GM04503 (cell line): ENCODE measurements at places on chromosomes 7 and 10.

GRCh38 chr10:55400075-55400849 is 599.2 kb upstream of the PCDH15 start:
- DNase-seq: no peak

GRCh38 chr7:152615031-152615741 is 60.8 kb downstream of the XRCC2 start:
- DNase-seq: no peak

DNA sequence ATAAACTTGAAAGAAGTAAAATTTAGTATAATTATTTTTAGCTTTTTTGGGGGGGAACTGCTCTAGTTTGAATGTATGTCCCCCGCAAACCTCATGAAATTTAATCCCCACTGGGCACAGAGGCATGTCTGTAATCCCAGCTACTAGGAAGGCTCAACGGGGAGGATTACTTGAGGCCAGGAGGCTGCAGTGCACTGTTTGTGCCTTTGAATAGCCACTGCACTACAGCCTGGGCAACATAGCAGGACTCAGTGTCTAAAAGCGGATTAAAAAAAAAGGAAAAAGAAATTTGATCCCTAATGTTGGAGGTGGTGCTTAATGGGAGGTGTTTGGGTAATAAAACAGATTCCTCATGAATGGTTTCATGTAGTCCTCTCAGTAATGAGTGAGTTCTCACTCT is 43.1 kb upstream of the PHF14 start:
- no peak for DNase-seq

GRCh38 chr10:32412499-32412853 is 33.5 kb upstream of the CCDC7 start:
- no peak for DNase-seq

- no peak for DNase-seq
Observed at GRCh38 chr7:276230-276835, 13.6 kb upstream of the FOXL3 start.

DNA sequence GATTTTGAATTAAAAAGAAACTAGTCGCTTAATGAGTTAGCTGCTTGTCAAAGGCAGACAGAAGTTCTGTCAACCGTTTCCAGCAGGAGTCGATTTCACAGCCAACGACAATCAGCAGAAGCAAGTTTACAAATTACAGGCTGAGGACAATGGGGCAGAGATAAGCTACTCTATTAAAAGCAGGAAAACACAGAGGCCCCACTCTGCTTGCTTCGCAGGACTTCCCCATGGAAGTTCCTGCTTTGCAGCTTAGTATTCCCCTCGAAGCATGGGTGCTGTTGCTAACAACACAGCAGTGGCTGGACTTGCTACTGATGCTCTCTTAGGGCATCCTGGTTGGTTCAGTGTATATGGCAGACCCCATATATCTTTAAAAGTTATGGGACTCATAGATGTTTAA is 50.8 kb upstream of the KLF6 start:
- no peak for DNase-seq

DNA sequence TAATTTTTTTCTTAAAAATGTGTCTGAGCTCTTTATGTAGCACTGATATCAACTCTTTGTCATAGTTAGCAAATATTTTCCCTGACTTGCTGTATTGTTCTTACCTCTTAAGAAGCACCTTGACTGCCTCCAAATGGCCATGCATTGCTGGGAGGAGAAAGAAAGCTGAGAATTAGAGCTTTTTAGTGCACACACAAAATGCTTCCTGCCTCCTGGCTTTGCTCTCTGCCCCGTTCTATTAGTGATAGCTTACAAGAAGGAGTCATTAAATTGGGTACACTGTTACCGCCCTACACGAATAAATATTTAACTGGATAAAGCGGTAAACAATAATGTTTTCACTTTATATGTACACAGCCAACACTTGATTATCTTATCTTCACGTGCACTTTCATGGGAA is 4.1 kb downstream of the ANKRD16 start:
- DNase-seq: no peak

DNA sequence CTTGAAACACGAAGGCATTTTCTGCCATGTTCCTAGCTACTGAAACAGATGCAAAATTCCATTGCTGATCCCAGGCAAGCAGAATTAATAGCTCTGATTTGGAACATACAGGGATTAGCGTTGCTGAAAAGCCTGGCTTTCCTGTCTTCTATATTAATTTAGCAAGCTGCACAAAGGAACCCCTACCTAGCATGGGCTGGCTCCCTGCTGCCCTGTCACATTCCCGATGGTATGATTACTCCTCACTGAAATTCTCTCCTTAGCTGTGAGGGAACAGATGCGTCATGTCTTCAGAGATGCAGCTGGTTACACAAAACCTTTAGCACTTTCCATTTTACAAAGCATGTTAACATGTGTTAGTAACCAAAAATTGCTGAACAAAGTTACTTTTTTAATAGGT is 878.9 kb downstream of the TYW1 start:
- DNase-seq: no peak

GRCh38 chr7:100208911-100209408 is 10.8 kb upstream of the PVRIG start:
- no peak for DNase-seq

DNA sequence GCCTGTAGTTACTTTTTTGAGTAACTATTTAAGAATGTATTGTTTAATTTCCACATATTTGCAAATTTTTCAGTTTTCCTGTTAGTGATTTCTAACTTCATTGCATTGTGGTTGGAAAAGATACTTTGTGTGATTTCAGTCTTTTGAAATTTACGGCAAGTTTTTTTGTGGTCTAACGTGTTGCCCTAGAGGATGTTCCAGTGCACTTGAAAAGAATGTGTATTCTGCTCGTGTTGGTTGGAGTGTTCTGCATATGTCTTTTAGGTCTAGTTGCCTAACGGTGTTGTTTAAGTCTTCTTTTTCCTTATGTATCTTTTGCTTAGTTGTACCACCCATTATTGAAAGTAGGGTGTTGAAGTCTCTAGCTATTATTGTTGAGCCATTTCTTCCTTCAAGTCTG is 59.7 kb downstream of the LCOR start:
- no peak for DNase-seq

DNA sequence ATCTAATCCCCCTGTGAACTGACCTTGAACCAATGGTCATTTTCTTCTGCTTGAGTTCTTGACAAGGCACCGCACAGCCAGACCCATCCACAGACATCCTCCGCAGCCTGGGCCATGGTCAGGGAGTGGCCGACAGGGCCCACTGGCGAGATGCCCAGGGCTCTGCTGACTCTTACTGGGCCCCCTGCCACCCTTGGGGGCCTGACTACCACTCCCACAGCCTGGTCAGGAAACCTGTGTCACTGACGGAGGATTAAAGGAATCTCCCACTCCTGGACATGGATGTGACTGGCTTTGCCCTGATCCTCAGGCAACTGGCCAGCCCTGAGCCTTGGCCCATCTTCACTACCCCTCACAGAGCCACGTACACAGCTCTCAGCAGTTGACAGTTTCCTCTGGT is 50.4 kb upstream of the ENO4 start:
- no peak for DNase-seq

GRCh38 chr7:116802746-116803152 is 59.6 kb upstream of the CAPZA2 start:
- DNase-seq: no peak

DNA sequence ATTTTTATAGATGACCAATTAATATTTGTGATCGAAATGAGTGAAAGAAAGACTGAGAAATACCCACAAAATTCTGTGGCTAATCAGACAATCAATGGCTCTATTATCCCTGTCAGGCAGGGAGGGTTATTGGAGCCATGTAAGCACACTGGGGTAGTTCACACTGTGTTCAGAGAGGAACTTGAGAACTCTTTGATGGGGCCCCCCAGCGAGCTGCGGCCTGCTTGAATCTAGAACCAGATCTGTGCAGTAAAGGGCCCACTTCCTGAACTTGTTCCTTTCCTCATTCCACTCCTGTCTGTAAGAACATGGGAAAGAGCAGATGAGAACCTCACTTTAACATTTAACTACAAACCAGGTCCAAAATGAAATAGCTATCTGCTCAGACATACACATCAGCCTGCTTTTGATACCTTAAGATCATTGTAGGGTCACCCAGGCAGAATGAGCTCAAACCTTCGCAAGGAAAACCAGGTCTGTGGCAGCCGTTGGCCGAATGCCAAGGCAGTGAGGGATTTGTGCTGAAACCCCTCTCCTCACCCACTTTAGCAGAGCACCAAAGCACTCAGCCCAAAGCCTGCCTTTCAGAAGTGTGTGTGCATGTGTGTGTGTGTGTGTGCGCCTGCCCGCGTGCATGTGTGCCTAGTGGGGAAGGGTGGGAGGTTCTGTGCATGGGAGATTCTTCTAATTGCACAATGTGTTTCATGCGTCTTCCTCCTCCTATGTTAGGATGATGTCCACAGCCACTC is 365.6 kb upstream of the MGMT start:
- no peak for DNase-seq

DNA sequence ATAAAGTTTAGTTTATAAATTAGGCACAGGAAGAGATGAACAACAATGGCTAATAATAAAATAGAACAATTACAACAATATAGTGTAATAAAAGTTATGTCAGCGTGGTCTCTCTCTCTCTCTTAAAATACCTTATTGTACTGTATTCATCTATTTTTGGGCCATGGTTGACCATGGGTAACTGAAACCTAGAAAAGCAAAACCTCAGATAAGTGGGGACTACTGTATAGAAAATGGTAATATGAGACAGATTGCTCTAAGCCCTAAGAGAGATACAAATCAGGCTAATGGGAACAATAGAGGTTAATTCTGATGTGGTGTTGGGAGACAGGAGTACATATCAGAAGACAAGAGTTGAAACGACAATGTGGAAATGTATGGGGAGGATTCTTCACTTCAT is 86.2 kb downstream of the ZNF365 start:
- no peak for DNase-seq

DNA sequence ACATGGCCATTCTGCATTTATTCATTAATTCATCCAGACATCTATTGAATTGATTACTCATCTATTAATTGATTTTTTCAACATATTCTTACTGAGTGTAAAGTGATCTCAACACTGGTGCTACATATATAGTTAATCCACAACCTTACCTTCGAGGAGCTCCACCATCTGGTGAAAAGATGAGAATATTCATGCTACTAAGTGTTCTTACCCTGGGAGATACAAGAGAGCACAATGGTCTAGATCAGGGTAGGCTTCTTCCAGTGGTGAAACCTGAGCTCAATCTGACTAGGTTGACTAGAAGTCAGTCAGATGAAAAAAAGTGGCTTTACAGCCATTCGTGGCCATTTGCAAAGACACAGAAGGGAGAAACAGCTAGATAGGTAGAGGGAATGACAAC is 507.4 kb downstream of the ANKRD7 start:
- no peak for DNase-seq

- DNase-seq: no peak
Observed at GRCh38 chr7:135964274-135964673, 12.9 kb downstream of the MTPN start.

DNA sequence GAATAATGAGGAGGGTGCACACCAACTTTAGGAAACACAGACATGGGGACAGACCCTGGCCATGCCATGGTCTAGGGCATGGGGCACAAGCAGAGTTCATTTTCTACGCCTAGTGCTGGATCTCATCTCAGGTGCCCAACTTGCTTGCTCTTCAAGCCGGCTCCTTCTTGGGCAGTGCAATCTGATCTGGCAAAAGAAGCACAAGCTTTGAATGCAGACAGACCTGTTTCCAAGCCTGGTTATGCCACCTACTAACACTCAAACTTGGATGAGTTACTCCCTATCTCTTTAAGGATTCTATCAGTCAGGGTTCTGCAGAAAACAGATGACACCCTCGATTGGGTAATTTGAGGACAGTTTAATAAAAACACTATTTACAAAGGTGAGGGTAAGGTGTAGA is 34.9 kb upstream of the WAPL start:
- DNase-seq: no peak

- no peak for DNase-seq
Observed at GRCh38 chr10:22752272-22752889, 38.0 kb upstream of the PIP4K2A start.

DNA sequence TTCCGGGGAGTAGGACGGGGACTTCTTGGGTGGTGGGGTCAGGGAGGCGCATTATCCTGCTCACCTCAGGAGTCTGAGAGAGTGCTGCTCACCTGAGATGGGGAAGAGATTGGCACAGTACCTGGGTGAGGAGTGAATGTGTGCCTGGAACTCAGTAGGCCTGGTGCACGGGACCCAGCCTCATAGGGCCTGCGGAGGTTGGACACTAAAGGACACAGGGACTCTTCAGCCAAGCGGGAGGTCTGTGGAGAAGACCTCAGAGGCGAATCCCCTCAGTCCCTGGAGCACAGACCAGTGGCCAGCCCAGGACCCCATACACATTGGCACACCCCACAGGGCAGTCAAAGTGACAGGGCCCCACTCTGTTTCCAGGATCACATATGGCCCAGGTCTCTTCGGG is 73.2 kb downstream of the OAT start:
- no peak for DNase-seq

DNA sequence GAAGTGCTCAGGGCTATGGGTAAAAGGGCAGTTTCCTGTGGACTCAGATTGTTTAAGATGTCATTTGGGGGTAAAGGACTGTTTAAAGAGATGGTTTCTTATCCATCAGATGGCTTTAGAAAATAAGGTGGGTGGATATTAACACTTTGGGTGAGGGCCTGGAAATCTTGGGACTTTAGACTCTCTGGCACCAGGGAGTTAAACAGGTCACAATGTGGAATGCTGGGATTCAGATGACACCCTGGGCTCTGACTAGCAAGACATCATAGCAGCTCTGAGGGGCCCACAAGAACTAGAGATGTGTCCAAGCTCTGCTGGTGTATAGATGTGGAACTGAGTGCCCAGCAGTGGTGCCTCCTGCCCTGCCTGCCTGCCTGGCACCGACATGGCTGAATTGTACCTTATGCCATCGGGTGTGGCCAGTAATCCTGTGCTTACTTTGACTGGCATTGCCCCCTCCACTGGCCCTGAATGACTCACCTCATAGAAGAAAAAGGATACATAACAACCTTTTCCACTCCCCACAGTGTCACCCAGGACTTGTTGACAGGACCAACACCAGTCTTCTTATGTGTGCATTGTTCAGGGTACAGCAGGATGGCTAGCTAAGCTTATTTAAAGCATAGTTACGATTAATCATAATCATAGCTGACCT is 100.0 kb upstream of the PRR15 start:
- DNase-seq: no peak

DNA sequence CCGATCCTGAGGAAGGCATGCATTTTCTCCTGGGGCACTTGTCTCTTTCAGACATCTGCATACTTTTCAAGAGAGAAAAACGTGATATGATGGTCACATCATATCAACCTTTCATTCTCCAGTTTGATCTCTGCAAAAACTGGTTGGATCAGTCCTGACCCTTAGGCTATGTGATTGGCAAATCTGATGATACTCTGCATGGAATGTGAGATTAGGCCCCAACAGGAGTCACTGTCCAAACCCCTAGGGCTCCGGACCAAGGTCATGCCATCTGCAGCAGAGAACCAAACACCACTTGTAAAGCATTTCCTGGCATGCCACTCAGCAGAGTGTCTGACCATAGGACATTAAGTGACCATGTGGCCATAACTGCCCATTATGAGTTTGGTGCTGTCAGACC is 8.6 kb downstream of the GCK start:
- no peak for DNase-seq

- DNase-seq: no peak
Observed at GRCh38 chr10:71281646-71282322, 37.3 kb upstream of the SLC29A3 start.
